ENCODE measurements at places on chromosomes 3 and 15. TPM values are rescaled to one million over a fixed set of nuclear protein-coding genes. Genes with fewer than 3 reads are reported as not detected.

- no peak for DNase-seq
Measured at GRCh38 chr3:79664455-79664854, 103.3 kb downstream of the ROBO1 start.

DNA sequence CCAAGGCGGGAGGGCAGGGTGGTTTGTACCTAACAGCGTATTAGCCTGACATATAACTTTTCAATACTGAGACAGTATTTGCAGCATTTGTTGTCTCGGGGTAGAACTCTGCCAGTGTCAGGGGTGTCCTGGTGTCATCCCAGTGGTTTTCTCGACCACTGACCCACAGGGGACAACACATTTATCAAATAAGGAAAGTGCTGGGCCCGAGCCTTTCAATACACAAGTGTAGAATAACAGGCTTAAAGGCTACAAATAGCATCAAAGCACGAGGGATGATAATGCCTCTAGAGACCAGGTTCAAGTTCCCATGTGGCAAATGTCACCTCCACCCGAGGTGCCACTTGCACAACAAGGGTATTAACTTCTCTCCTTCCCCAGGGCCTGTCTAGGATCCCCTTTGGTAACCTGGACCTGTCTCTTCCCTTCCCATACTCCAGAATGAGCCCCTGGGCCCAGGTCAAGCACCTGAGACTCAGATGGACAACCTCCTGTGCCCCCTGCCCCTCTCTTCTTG lies 9.5 kb upstream of the SLC6A6 start:
- no peak for DNase-seq

GRCh38 chr3:73520931-73521461 lies 103.7 kb downstream of the PDZRN3 start:
- peak; percentile 83 for DNase-seq

GRCh38 chr3:24804095-24804494 lies 309.4 kb upstream of the THRB start:
- no peak for DNase-seq

GRCh38 chr3:47761046-47761445 lies 20.6 kb downstream of the SMARCC1 start:
- DNase-seq, result no peak

DNA sequence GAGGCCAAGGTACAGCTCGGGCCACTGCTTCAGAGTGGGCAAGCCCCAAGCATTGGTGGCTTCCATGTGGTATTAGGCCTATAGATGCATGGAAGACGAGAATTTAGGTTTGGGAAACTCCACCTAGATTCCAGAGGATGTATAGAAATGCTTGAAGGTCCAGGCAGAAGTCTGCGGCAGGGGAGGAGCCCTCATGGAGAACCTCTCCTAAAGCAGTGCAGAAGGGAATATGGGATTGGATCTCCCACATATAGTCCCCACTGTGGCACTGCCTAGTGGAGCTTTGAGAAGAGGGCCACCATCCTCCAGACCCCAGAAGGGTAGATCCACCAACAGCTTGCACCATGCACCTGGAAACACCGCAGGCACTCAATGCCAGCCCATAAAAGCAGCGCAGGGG lies 48.1 kb upstream of the XXYLT1 start:
- DNase-seq, result no peak

GRCh38 chr3:59418836-59419235 lies 369.0 kb upstream of the CFAP20DC start:
- no peak for DNase-seq

- DNase-seq, result no peak
Measured at GRCh38 chr15:85973584-85974347, 105.9 kb upstream of the AGBL1 start.

- DNase-seq, result no peak
Measured at GRCh38 chr3:152539191-152539764, 270.5 kb downstream of the MBNL1 start.

DNA sequence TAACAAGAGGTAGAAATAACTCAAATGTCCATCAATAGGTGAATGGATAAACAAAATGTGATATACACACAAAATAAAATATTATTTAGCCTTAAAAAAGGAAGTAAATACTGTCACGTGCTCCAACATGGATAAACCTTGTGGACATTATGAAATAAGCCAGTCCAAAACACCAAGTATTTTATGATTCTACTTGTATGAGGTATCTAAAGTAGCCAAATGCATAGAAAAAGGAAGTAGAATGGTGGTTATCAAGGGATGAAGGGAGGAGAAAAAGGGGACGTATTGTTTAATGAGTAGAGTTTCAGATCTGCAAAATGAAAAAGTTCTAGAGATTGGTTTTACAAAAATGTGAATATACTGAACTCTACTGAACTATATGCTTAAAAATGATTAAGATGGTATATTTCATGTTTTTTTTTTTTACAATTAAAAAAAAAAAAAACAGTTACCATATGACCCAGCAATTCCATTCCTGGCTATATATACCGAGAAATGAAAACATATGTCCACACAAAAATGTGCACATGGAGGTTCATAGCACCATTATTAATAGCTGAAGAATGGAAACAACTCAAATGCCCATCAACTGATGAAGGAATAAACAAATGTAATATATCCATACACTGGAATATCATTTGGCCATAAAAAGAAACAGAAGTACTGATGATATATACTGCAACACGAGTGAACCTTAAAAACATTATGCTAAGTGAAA lies 29.1 kb upstream of the MAP6D1 start:
- DNase-seq, result no peak

The TTLL13 gene
- not detected for total RNA-seq

The ARHGEF26 gene
- total RNA-seq, result 14.4 TPM

The HCN4 gene
- total RNA-seq, result not detected

The KLF15 gene
- 10.6 TPM for total RNA-seq

The TNFAIP8L3 gene
- total RNA-seq, result 151 TPM

Data from posterior vena cava (tissue), 2 donors.